ENCODE measurements at places on chromosomes 16 and 17. TPM values are rescaled to one million over a fixed set of nuclear protein-coding genes. Genes with fewer than 3 reads are reported as not detected.

GRCh38 chr16:1435921-1436697 is 5.2 kb downstream of the PERCC1 start:
- DNase-seq: no peak

DNA sequence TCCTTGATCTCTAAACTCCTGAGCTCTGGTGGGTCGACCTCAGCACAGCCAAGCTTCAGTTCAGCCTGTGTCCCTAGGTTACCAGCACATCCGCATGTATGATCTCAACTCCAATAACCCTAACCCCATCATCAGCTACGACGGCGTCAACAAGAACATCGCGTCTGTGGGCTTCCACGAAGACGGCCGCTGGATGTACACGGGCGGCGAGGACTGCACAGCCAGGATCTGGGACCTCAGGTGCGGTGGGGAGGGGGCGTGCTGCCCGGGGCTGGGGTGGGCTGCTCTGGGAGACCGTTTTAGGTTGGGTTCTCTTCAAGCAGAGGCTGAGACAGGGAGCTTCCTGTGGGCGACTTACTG is 1.1 kb downstream of the MLST8 start:
- DNase-seq: no peak

DNA sequence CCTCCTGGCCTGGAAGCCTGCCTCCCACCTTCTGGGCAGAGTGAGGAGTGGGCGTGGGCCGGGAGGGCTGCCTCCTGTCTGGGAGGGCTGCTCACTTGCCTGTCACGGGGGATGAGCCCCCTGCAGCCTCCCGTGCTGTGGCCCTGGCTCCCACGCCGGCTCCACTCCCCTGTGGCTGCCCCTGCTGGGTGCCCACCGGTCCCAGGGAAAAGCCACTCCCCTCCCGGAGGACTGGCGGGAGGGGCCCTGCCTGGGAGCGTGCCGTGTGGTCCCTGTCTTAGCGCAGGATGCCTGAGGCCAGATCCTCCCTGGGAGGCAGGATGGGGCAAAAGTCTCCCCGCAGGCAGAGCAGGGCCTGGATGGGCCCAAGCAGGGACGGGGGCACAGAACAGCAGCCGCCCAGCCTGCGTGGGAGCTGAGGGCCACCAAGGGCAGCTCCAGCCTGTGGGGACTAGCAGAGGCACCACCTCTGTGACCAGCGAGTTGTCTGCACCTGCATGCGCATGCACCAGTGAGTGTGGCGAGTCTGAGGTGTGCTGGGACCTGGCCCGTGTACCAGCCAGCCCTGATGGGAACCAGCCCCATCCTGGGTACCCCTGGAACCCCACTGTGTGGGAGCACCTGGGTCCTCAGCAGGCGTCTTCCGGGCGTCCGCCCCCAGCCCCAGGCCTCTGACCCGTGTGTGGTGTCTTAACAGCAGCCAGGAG is 339.9 kb downstream of the SEC14L1 start:
- DNase-seq: peak; percentile 92

GRCh38 chr17:49003557-49004511 is 6.6 kb downstream of the IGF2BP1 start:
- DNase-seq: no peak

Gene TMEM92
- total RNA-seq: not detected

Gene CMTM2
- not detected for total RNA-seq

Gene KRT24
- not detected for total RNA-seq
